ENCODE measurements at places on chromosomes 11 and 22.

- no peak for DNase-seq
These were observed 8.9 kb downstream of the TPST2 start for GRCh38 chr22:26581026-26581425.

- DNase-seq = no peak
These were observed 39.4 kb upstream of the TOLLIP start for GRCh38 chr11:1348796-1349326.

DNA sequence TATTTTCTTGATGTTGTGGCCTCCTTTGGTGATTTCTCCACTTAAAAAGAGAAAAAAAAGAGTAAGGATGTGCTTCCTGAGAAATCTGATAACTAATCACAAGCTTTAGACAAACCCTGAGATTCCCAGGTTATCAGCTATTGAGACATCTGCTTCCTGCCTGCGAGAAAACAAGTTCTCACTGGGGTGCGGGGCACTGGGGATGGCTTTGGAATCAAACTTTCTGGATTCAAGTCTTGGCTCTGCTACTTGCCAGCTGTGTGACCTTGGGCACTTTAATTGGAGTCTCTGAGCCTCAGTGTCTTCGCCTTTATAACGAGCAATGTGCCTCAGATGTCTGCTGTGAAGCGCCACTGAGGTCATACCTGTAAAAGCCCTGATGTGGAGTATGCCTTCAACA is 152.5 kb upstream of the NAV2 start:
- DNase-seq = no peak

GRCh38 chr22:28029201-28029948 is 110.3 kb upstream of the PITPNB start:
- DNase-seq = no peak

DNA sequence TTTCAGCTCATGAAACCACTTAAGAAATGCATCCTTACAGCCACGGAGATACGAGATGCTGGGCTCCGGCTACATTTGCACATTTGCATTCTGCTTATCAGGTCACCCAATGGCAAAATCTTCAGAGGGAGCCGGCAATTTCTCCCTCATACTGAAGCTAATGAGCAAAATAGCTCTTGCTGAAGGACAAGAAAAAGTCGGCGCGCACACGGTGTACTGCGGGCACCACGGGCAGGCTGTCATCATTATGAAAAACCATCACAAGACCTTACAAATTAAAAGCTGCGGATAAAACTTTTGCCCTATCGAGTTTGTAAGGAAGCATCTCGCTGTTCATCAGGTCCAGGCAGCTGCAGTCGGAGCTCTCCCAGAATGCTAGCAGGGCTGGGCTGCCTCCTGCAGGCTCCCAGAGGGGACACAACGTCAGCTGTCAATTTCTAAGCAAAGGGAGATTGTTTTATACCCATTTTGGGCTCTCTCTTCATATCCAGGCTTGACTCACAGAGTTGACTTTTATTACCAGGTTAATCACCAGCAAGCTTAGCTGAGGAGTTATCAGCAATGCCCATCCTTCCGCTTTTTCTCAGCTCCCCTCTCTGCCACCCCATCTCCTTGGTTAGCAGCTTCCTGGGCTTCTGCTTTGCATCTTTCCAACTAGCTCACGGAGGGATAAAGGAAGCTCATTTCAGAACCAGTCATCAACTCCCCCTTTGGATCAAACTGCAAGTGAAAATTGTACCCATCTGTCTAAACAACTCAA is 375.1 kb downstream of the OPCML start:
- peak; percentile 19 for DNase-seq

DNA sequence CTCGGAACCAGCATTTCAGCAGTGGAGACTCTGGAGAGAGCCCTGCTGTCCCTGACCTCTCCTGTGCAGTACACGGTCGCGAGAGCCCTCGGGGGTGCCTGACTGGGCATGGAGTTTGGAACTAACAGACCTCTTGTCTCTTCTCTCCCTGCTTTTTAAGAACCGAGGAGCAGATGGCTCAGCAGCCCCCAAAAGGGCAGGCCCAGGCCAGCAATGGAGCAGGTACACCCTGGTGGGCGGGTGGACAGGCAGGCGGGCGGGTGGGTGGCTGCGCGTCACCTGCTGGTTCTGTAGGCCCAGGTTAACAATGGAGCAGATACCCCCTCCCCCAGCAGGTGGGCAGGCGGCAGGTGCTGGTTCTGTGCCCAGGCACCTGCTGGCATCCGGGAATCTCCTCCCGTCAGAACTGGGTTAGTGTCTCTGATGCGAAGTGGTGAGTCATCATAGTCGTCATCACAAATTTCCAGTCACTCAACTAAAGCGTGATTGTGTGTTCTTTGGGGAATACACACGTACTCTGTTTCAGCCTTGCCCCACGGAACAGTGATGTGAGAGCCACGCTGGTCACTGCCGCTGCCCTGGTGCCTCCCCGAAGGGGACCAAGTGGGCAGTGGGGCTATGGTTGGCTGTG is 41.1 kb downstream of the GRAMD4 start:
- no peak for DNase-seq

- DNase-seq = no peak
These were observed 65.0 kb downstream of the LRRC32 start for GRCh38 chr11:76605338-76606074.

DNA sequence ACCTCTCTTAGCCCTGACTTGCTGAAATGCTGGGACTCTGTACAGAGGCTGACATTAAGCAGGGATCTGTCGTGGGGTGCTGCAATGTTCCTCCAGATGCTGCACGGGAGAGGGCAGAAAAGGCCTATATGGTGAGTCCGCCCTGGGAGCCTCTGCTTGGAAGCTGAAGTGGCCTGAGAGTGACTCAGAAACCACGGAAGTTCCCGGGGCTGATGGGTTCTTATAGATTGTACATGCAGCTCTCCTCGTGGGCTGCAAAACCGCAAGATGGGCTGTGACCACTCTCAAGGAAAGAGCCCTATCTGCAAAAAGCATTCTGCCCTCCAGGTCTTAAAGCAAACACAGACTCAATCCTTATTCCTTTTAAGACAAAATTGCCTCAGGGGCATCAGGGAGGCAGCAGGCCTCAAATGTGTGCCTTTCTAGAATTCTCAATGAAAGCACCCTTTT is 5.8 kb upstream of the SLC43A3 start:
- DNase-seq = no peak

- no peak for DNase-seq
These were observed 971.4 kb downstream of the BRD1 start for GRCh38 chr22:48856308-48856615.

DNA sequence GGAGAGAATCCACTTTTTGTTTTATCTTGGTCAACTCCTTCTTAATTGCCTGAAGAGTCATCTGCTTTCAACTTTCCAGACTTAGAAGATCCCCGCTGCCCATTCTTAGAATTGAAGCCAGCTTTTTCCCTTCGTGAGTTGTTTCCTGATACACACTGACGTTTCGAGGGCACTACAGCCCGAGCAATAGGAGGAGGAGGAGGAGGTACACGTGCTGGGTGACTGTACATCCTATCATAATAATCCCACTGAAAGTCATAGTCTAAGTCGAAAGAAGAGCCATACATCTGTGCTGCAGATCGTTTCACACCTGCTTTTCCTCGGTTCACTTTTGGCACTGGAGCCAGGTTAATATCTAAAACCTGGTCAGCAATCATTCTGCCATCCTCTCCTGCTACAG is 606.1 kb downstream of the DLG2 start:
- DNase-seq = no peak

DNA sequence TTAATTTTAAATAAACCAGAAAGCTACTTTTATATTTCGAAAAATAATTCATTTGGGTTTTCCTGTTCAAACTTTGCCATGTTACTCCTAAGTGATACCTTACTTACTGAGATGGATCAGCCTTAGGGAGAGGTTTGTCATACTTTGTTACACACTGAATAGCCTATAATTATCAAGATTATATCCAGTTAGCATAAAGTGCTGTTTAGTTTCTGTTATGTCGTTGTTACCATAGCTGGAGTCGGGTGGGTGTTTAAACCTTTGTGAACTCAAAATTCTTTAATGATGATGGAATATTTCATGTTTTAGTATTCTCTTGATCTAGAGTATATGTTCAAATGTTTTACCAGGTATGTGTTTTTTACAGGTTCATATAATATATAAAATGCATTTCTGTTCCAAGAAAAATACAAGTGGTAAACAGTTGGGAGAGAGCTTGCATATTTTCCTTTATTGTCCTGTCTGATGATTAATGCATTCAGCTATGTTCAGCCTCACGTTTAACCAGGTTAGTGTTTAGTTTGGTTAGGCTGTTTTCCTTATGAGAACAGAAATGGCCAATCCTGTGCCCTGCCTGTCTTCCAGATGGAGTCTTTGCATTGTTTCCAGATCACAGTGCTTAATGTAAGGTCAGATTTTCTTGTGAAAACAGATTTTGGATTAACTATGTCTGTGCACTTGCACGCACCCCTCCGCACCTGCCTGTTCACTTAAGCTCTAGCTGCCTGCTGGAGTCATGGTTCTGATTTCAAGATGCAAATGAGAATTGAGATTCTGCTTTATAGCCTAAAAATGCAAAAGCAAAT is 105.6 kb downstream of the ATXN10 start:
- DNase-seq = no peak

- DNase-seq = no peak
These were observed 64.7 kb downstream of the PARVG start for GRCh38 chr22:44245438-44245837.

DNA sequence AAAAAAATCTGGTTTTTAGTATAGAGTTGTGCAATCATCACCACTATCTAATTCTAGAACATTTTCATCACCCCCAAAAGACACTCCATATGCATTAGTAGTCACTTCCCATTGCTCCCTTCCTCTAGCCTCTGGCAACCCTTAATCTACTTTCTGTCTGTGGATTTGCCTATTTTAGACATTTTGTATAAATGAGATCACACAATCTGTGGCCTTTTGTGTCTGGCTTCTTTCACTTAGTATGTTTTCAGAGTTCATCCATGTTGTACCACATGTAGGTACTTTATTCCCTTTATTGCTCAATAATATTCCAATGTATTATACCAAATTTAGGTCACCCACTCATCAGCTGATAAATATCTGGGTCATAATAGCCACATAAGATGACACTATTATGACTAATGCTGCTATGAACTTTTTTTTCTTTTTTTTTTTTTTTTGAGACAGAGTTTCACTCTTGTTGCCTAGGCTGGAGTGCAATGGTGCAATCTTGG is 67.5 kb upstream of the SCUBE2 start:
- DNase-seq = no peak

DNA sequence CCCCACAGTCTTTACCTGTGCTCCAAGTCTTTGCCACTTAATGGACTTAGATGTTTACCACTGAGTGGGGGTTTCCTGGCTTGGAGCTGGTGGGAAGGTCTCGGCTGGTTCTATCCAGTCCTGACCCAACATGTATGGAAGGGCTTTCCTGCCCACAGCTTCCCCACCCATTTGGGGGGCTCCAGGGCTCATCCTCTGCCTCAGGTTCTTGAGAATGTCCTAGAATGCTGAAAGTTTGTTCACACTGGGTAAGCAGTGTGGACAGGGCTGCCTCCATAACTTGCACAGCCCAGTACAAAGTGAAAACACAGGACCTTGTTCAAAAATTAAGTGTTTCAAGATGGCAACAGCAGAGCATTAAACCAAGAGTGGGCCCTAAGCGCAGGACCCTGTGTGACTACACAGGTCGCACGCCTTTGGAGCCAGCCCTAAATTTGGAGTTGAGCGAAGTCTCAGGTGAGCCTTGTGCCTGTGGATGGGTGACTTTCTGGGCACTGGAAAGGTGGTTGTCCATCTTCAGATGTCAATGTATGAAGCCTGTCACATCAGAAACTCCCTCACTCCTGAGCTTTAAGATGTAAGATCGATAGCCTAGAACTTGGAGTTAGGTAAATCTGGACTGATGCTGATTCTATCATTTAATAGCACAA is 72.7 kb upstream of the NARS2 start:
- DNase-seq = no peak

- no peak for DNase-seq
These were observed 761.1 kb upstream of the ARHGAP42 start for GRCh38 chr11:99925968-99926367.

DNA sequence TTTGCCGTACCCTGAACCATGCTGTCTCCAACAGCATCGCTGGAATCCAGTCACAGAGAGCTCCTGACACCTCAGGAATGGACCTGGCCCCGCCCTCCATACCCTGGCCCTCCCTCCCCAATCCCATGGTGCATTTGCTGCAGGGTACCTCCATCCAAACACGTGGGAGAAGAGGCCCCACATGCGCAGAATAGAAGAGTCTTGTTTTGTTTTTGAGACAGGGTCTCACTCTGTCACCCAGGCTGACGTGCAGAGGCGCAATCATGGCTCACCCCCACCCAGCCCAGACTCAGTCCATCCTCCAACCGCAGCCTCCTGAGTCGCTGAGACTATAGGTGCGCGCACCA is 2.3 kb upstream of the PNPLA2 start:
- no peak for DNase-seq

GRCh38 chr11:134048028-134048427 is 20.8 kb upstream of the JAM3 start:
- no peak for DNase-seq

DNA sequence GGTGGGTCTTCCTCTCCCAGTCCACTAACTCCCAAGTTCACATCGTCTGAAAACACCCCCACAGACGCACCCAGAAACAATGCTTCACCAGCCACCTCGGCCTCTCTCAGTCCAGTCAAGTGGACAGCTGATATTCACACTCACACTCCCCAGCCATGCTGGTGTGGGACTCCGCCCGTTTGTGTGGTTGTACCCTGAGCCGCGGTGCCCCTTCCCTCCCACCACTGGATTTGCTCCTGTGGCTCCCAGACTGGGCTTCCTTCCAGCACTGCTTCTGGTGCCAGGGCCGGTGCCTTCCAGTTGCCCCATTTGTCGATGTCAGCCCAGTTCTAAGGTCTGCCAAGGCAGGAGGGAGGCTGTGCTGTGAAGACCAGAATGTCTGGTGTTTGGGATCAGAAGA is 37.9 kb upstream of the PLET1 start:
- DNase-seq = no peak

GRCh38 chr11:70351646-70352045 is 46.7 kb upstream of the CTTN start:
- no peak for DNase-seq

DNA sequence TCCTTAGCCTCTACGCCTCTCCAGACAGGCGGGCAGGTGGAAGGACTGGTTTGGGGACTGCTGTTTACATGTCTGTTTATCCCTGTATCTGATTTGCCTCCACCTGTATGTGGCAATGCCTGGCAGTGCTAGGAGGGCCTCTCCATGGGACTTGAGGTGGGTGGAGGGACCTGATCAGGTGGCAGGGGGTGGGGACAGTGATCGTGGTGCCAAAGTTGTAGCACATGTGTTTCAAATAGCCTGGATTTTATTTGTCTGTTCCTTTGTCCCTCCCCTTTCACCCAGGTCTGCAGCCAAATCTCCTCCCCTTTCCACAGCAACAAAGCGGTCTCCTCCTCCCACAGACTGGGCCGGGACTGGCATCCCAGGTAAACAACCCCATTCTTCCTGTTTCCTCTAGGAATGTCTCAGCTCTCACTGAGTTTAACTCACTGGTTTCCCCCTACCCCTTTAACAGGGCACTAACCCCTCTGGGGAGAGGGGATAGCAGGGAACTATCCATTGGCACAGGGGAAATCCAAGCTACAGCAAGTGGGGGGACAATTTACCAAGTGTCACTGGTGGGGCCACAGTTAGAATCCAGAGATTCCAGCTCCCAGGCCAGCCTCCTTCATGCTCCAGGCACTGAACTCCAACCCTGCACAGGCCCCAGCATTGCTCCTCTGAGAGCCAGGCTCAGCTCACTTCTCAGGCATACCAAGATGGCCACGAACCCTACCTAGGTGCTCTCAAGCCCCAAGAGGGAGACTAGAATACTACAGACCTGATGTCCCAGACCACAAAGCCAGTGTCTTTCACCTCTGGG is 22.9 kb upstream of the TLCD5 start:
- DNase-seq = no peak

- DNase-seq = no peak
These were observed 590 bp downstream of the SLCO2B1 start for GRCh38 chr11:75151346-75152047.

- DNase-seq = no peak
These were observed 19.8 kb downstream of the OR10D3 start for GRCh38 chr11:124202951-124203350.

All from HEK293T (cell line).